Stimulated activated CD8-positive, alpha-beta memory T cell treated with anti-CD3 and anti-CD28 coated beads, Interleukin-7, amount 100 ng/mL, for 4 hours (primary cell): ENCODE measurements at places on chromosomes 12 and 14.

GRCh38 chr12:131139363-131140068, 185.8 kb downstream of the ADGRD1 start:
- DNase-seq = no peak

DNA sequence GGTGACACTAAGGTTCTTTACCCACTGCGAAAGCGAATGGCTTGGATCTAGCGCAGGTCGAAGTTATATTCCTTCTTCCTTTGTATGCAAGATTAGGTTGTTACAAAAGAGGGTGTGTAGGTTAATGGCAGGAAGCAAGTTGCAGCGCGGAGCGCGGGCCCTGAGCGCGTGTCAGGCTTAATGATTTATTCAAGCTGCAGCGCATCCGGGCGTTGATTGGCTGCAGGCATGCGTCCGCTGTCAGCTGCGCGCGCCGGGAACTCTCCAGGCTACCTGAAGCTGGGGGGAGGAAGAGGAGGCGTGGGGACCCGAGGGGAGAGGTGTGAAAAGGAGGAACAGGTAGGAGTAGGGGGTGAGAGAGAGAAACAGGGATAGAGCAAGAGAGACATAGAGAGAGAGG, 7.4 kb downstream of the ASCL1 start:
- DNase-seq = no peak

GRCh38 chr12:97680751-97681150, 218.1 kb downstream of the RMST start:
- DNase-seq = no peak

DNA sequence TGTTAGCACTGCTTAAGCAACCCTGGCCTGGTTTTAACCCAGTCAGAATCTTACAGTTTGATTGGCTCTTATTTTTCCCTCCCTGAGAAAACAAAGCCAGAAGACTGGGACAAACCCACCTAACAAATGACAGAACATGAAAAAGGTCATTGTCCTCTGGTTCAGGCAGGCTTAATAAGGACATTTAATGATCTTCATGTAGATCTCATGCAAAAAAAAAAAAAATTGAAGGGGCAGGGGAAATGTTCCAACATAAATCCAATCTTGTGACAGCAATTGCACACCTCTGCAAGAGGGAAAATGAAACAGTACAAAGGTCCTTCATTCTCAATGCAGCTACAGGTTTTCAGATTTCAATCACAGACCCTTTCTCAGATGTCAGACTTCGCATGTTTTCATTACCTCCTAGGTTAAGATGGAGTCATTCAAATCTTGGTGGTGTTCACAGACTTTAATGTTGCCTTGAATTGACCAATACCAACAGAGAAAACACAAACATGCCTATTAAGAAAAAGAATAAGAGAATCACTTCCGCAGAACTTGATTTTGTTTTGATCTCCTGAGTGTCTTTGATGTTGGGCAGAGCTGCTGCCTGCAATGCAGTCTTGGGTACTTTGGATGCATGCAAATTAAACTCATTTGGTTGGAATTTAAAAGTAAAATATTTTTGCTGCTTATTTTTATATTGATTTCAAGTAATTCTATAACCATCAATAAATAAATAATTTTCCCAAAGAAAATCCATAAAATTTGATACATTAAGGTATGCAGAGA, 359.0 kb downstream of the BTG1 start:
- DNase-seq = no peak

- no peak for DNase-seq
Measured at GRCh38 chr14:39912192-39913100, 480.2 kb upstream of the FBXO33 start.

GRCh38 chr14:80927083-80927989, 14.2 kb downstream of the CEP128 start:
- no peak for DNase-seq

DNA sequence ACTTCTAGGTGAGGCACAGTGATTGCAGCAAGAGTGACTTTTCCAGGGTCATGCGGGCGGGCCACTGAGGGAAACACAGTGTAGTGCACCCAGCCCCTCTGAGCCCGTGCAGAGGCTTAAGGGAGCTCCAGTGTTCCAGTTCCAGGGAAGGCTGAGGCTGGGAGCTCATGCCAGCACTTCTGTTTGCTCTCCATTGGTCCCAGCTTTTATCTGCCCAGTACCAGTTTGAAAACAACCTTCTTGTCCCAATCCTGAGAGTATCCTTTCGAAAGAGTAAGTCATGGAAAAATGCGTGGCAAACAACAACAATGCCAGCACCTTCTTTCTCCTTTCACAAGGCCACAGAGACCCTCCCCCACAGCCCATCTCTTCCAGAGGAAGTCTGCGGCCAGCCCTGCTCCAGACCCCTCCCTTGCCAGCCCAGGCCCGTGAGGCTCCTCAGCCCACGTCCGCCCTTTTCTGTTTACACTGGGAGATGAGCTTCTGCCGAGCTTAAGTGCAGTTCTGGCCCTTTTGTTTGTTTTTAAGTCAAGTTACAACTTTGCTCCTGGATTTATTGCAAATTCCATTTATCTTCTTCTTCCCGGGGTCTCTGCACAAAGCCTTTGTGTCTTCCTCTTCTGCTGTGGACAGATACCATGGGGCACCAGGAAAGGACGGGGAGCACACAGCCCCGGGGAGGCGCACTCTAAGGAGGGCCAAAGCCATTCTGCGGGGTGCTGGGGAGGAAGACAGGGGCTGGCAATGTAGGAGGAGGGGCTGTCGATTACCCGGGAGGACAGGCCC, 185.6 kb downstream of the ZFP36L1 start:
- no peak for DNase-seq

DNA sequence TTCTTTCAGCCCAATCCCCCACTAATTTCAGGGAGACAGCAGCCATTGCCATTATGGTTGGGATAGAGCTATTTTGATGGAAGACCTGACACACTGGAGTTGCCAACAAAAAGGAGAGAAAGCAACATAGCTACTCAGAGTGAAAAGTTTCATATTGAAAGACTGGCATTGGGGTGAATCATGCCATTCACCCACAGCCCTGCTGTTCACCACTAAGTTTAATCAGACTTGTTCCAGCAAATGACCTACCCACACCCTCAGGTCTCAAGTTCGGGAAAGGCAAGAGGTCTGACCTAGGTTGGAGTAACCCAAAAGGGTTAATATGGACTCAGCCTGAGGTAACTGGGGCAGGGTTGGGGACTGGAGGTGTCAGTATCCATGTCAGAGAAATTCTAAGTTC, 169.2 kb downstream of the PAWR start:
- no peak for DNase-seq

DNA sequence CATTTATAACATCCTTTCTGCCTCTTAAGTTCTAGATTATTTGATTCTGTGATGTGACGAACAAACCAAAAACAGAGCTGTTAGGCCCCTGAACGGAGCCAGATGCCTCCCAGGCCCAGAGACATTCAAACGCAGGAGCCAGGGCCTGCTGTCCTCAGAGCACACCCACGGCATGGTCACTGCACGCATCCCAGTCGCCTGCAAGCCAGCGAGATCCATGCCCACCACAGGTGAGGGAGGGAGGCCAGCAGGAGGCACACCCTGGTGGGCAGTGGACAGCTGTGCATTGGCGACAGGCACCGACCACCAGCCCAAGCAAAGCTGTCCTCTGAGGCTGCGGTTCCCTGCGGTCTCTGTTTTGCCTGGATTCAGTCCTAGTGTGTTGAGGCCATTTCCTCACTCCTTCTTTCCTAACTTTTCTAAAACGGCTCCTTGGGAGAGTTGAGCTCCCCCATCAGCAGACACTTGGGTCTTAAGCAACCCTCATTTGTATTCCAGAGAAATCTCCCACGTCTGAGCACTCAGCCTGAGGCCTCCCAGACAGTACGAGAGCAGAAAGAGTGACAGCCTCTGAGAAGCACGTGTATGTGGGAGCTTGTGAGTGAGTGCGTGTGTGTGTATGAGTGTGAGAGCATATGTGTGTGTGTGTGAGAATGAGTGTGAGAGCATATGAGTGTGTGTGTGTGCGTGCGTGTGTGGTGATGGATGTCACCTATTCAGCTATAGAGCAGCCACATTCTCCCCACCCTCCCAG, 81.2 kb downstream of the CHGA start:
- DNase-seq = no peak

- no peak for DNase-seq
Measured at GRCh38 chr12:42608196-42608825, 18.8 kb upstream of the PRICKLE1 start.

DNA sequence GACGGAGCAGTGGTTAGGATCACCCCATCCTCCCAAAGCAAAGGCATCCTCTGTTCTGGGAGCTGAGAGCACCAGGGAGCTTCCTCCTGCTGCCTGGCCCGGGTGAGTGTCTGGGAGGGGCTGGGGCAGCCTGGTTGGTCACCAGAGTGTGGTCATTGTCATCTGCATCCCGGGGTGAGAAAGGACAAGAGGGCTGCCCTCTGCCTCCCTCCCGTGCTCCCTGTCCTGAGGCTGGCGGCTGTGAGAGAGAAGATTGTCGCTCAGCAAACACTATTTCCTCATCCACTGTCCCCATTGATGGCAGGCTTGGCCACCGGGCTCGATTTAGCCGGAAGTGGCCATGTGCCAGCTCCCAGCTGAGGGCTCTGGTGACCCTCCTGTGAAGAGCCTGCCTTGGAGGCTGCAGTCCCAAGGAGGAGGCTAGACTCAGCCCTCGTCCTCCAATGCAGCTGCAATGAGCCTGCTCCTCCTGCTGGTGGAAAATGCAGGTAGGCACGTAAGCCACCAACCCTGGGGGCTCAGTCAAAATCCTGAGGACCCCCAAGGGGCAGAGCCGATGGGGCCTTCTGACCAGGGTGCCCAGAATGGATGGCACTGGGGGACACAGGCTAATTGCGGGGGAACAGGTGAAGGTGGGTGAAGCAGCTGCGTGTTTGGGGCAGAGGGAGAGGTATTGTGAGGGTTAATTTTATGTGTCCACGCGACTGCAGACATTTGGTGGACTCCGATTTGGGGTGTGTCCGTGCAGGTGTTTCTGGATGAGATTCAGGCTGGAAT, 155.7 kb downstream of the KIF26A start:
- no peak for DNase-seq

- no peak for DNase-seq
Measured at GRCh38 chr12:29783773-29784666, at the start of gene TMTC1. TMTC1 (minus strand) TSS chr12:29783942; CDS start chr12:29783751, 191 bp downstream.

DNA sequence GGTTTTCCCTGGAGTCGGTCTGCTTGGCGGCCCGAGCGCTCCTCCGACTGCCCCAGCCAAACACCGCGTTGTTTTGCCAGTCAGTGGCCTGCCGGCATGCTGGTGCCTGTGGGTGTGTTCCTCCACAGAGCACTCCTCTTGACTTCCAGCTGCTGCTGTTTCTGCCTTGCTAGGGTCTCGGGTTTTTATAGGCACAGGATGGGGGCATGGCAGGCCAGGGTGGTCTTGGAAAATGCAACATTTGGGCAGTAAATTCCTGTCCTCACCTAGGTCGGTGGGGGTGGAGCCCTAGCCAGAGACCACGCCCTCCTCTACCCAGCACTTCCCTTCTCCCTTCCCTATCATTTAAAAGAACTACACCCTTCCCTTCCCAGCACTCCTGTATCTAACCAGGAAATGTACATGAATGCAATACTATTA, 34.7 kb upstream of the VASH1 start:
- DNase-seq = no peak

DNA sequence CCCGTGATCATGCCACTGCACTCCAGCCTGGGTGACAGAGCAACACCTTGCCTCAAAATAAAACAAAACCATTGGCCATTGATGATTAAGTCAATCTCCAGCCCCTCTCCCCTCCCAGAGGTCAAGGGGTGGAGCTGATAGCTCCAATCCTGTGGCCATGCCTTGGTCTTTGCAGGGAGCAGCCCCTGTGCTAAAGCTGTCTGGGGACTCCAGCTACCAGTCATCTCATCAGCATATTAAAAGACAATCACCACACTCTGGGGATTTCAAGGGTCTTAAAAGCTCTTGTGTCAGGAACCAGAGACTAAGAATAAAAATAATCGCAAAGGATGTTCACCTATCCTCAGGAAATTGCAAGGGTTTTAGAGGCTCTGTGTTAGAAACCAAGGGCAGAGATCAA, 30.6 kb downstream of the HCAR2 start:
- no peak for DNase-seq

DNA sequence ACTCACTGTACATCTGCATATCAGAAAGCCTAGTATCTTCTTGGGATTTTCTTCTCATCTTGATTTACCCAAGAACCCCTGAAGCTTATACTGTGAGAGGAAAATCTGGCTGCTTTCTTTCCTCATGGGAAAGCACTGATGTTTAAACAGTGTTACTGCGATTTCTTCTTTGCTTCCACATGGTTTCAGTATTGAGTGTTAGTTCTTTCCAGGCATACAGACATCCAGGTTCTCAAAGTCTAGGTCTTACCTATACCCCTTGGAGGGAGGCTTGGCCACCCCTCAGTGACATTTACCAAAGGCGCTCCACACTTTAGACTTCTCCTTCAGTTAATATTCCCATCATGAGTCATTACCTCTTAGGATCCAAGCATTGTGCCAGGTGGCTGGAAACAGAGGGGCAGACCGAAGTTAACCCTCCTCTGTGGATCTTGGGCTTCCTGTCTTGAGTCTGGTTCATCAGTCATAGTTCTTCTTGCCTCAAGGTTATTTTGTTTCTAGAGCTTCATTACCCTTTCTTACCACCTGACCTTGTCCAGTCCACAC, 79.1 kb downstream of the TMEM117 start:
- no peak for DNase-seq

DNA sequence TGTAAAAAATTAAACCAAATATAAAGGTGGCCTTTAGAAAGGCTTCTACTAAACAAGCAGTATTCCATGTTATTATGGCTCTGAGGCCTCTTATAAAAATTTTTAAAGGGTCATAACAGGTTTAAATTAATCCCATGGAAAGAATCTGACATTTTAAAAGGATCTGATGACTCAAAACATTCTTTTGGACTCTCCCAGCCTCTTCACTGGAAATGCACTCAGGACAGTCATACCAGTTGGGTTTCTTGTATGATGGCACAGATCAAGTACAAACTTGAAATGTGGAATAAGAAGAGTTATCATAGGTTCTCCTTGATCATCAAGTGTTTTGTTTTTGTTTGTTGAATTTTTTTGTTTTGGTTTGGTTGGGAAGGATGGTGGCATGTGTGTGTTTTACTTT, 50.8 kb downstream of the PPP2R5E start:
- no peak for DNase-seq

DNA sequence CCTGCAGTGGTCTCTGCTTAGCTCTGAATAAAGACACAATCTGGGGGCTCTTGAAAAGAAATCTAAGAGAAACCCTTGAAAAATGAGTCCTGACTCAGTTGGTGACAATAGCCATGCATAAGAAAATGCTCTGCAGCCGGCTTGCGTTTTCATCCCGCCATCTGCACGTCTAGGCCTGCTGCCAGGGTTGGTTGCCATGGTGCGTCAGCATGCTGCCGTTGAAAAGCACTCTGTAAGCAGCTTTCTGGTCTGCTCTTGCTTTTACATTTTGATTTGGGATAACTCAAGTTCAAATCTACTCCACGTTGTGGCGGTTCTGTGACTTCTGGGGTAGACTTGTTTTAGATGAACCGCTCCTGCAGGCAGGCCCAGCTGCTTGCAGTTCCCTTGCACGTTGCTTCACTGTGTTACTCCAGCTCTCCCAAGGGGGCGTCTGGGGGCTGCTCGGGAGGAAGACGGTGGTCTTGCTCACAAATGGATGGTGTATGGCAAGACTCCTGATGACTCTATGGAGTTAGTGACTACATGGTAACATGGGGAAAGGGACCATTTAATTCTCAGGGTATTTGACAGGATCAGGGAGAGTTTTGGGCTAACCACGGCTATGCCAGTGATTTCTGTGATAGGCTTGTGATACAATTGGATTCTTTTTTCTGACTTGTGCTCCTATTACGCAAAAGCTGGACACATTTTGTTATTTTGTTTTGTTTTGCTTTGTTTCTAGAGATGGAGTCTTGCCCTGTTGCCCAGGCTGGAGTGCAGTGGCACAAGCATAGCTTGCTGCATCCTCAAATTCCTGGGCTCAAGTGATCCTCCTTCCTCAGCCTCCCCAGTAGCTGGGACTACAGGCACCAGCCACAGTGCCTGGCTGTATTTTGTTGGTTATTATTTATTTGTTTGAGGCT, 15.8 kb downstream of the WNT5B start:
- DNase-seq = no peak

- no peak for DNase-seq
Measured at GRCh38 chr12:122610207-122610606, 83.2 kb downstream of the KNTC1 start.
